COLO829 (cell line): ENCODE measurements at places on chromosomes 6 and 20.

- DNase-seq = no peak
These were observed 160.3 kb downstream of the MEI4 start for GRCh38 chr6:77813090-77813489.

DNA sequence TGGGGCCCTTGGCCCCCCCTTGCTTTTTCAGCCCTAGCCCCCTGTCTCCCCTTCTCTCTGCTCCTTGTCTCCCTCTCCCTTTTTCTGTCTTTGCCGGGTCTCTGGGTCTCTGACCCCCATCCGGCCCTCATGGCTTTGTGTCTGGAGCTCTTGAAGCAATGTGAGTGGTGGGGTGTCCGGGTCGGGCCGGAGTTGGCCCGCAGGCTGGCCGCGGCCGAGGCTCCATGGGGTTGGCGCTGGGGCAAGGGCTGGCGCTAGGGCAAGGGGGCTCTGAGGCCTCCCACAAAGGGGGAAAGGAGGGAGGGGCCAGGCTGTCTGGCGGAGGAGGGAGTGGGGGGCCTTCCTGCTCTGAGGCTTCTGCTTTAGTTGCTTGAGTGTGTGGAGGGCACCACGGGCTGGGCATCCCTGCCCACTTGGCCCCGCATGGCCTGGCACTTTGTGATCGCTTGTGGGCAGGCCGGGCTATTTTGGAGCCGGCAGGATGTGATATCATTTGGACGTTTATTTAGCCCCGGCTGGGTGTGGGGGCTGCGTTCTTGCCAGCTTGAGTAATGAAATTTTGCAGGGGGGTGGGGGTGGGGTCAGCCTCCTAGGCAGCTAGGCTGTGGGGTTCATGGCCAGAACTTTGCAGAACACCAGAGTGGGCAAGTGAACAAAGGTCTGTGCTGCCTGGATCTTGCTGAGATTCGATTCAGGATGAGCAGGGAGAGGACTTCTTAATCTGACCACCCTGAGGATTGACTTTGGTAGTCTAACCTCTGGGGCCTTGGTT lies 78.7 kb upstream of the MYL9 start:
- DNase-seq = no peak

- no peak for DNase-seq
These were observed 8.8 kb downstream of the DNPH1 start for GRCh38 chr6:43220439-43220951.

GRCh38 chr6:150142670-150143515 lies at the start of gene PPP1R14C:
Gene PPP1R14C (plus strand): TSS chr6:150143044. CDS start chr6:150143193, 149 bp downstream.
- no peak for DNase-seq

GRCh38 chr20:25218109-25218486 lies 22.6 kb downstream of the ENTPD6 start:
- no peak for DNase-seq

DNA sequence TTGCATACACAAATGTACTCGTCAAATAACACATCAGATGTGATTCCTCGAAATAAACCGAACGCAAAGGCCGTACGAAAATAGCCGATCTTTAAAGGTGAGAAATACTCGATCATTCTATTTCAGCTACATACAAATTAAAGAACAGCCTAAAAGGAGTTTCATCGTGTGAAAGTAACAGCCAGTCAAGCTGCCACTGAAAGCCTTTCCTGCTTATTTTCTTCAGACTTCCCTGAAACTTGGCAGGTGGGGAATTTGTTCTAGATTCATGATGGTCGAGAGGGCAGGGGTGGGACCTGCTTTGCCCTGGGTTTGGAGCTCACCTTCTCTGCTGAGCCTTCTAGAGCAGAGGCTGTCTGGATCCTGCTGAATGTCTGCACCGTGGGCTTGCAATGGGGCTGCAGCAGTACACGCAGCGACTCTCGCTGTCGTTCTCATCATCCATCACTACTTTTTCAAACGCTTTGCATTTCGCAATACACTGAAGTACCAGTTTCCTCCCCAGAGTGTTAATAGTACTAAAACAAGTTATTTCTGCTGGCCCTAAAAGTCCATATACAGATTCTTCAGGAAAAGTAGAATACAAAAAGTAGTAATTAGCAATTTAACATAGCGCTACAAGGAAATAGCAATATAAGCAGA lies 16.2 kb downstream of the FOXC1 start:
- DNase-seq = no peak

DNA sequence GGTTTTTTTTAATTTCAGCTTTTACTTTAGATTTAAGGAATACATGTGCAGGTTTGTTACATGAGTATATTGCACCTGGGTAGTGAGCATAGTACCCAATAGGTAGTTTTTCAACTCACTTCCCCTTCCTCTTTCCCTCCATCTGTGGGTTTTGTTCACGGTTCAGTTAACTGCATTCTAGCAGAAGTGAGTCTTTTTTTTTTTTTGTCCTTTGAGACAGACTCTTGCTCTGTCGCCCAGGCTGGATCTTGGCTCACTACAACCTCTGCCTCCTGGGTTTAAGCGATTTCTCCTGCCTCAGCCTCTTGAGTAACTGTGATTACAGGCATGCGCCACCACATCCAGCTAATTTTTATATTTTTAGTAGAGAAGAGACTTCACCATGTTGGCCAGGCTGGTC lies 8.7 kb downstream of the UBR2 start:
- DNase-seq = no peak

DNA sequence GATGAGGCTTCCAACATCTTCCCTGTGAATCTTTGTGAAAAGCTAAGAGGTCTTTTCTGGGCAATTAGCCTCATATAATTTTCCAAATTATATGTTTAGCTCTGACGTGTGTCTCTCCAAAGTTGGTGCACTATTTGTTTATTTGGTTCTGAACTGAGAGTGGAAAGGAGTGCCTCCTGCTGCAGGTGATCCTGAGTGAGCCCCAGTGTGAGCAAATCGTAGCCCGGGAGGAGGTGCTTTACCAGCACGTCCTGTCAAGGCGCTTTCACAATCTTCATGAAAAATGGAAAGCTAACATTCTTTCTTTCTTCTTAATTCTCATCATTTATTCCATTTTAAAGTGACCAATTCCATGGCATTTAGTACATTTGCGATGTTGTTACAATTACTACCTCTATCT lies 231.9 kb downstream of the BMP2 start:
- no peak for DNase-seq

GRCh38 chr6:75472885-75473284 lies 20.7 kb downstream of the FILIP1 start:
- no peak for DNase-seq

GRCh38 chr6:4351520-4352321 lies 216.3 kb upstream of the ECI2 start:
- peak; percentile 88 for DNase-seq

DNA sequence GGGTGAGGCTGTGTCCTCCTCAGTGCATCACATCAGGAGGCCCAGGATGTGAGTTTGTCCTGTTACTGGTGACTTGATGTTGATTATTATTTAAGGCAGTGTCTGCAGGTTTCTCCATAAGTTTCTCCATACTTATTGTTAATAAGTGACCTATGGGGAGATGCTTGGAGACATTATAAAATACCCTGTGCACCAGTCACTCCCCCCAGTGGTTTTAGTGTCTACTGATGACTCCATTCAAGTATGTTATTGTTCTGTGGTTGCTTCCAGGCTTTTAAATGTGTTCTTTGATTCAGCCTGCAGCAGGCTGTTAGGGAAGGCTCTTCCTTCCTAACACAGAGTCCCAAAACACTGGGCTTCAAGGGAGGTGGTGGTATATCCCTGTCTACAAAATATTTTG lies 14.6 kb upstream of the CST3 start:
- no peak for DNase-seq

GRCh38 chr20:37475252-37475651 lies 45.8 kb upstream of the NNAT start:
- no peak for DNase-seq

- peak; percentile 40 for DNase-seq
These were observed 13.5 kb downstream of the HAO1 start for GRCh38 chr20:7926767-7927166.

DNA sequence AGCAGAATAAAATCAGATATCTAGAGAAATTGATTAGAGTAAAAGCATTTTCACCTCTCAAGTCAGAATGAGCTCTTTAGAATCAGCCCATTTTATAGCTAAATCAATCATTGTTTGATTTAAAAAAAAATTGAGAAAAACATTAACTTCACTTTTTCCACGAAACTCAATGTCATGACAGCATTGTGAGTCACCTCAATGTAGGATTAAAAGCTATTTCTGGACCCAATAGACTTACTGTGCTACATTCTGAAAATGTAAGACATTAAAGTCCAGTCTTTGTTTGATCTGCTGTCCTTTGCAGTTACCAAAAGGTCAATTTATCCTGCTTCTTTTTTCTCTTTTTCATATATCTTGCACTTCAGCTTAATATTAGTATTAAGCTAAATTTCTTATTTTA lies 519.4 kb upstream of the ZNF337 start:
- peak; percentile 63 for DNase-seq

DNA sequence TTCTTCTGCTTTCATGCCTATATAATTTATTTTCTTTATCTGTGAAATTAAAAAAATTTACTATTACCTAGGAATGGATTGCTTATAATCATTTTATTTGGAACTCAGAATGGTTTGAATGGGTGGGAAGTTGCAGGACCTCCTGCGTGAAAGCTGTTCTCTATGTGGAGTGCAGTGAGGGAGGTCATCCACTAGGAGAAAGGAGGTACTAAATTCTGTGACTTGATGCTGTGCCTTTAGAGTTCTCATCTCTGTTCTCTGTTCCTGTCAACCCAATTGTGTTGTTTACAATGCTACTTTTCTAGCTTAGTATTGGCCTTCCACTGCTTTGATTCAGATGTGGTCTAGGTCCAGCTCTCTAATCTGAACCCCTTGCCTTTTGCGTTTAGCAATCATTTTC lies 65.0 kb upstream of the HIVEP1 start:
- no peak for DNase-seq

GRCh38 chr6:45784250-45784649 lies 231.4 kb downstream of the CLIC5 start:
- no peak for DNase-seq

GRCh38 chr20:1122388-1123315 lies 4.2 kb downstream of the PSMF1 start:
- no peak for DNase-seq

DNA sequence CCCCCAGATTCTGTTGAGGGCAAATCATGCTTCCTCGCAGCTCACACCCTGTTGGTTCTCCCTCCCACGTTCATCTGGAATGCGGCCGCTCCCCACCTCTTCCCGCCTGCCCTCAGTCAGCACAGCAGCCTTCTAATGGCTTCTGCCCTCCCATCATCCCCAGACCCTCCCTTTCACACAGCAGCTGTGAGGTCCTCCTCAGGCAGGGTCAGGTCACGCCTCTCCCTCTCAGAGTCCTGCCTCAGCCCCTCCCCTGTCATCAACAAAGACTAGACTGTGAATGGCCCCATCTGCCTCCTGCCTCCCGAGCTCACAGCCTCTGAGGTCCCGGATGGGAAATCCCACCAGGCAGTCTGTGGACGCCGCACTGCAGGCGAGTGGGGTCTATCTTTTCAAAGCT lies 7.9 kb upstream of the BHLHE23 start:
- no peak for DNase-seq
